ENCODE measurements at places on chromosomes 7 and 10. TPM values are rescaled to one million over a fixed set of nuclear protein-coding genes. Genes with fewer than 3 reads are reported as not detected.

Gene SLC39A12
- total RNA-seq: not detected

Gene PTPRN2
- 4.0 TPM for total RNA-seq

Gene EDRF1
- 48.8 TPM for total RNA-seq

Gene SLC25A28
- total RNA-seq: 10.1 TPM

Gene GOLGA7B
- total RNA-seq: 0.14 TPM

Gene RAMP3
- total RNA-seq: 0.35 TPM

Gene HOXA10
- not detected for total RNA-seq

Gene NCF1
- 0.49 TPM for total RNA-seq

Gene WDR11
- total RNA-seq: 63.1 TPM

Gene AIFM2
- 3.2 TPM for total RNA-seq

Gene PPP1R17
- 0.52 TPM for total RNA-seq

Gene KLHDC10
- total RNA-seq: 14.8 TPM

Gene TAC1
- 8.7 TPM for total RNA-seq

Gene PDZD7
- 2.3 TPM for total RNA-seq

Gene CDC14C
- 0.54 TPM for total RNA-seq

Gene CFAP58
- total RNA-seq: 0.63 TPM

Gene MBL2
- total RNA-seq: not detected

Gene ARHGEF5
- total RNA-seq: 27.3 TPM

Gene RELN
- 0.19 TPM for total RNA-seq

Gene PRLHR
- total RNA-seq: not detected

Gene TCAF2
- total RNA-seq: 0.28 TPM

Gene AEBP1
- total RNA-seq: 42.0 TPM

Gene CASTOR2
- total RNA-seq: 26.1 TPM

Gene GIMAP6
- total RNA-seq: not detected

Gene ZYX
- total RNA-seq: 132 TPM

Gene EFCAB10
- 4.7 TPM for total RNA-seq

Gene AGAP6
- total RNA-seq: 12.9 TPM

Gene PTF1A
- not detected for total RNA-seq

Gene NOC3L
- 49.7 TPM for total RNA-seq

Gene CTNNA3
- total RNA-seq: 0.50 TPM

Gene NACAD
- 11.2 TPM for total RNA-seq

Gene HOXA3
- total RNA-seq: not detected
